ENCODE measurements at places on chromosomes 1 and 21.

GRCh38 chr1:3545363-3546047, 65.8 kb downstream of the MEGF6 start:
- DNase-seq: no peak

DNA sequence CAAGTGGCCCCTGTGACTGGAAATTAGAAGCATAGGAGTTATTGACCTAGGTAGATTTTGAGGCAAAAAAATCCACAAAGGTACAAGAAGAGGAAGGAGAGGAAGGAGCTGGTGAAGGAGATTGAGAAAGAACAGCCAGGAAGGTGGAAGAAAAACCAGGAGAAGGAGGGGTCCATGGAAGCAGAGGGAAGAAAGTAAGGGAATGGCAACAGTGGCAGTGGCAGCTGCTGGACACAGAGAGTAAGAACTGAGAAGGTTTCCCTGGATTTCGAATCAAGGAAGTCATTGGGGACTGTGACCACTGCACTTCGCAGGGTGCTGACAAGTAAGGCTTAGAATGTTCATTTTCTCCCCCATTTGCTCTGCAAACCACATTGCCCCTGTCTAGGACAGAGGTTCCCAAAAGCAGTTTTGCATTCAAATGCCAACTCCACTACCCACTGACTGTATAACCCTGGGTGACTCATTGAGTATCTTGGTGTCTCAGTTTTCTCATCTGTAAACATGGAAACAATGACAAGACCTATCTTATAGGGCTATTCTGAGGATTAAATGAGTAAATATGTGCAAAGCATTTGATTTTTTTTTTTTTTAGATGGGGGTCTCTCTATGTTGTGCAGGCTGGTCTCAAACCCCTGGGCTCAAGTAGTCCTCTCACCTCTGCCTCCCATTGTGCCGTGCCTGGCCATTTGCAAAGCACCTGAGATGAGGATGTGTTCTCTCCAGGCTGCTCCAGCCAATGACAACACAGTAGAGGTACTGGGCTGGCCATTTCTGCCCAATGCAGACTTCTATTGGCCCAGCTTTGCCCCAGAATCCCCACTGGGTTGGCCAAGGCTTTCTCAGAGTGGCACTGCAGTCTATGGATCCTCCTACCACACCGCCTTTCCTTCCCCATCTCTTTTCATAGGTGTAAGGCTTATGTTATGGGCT, 9.3 kb upstream of the CAPN2 start:
- DNase-seq: no peak

GRCh38 chr1:199837321-199837720, 190.2 kb upstream of the NR5A2 start:
- DNase-seq: no peak

GRCh38 chr1:145977486-145978470, 13.3 kb downstream of the POLR3GL start:
- peak; percentile 85 for DNase-seq

- no peak for DNase-seq
Observed at GRCh38 chr1:168794057-168794456, 65.1 kb upstream of the DPT start.

DNA sequence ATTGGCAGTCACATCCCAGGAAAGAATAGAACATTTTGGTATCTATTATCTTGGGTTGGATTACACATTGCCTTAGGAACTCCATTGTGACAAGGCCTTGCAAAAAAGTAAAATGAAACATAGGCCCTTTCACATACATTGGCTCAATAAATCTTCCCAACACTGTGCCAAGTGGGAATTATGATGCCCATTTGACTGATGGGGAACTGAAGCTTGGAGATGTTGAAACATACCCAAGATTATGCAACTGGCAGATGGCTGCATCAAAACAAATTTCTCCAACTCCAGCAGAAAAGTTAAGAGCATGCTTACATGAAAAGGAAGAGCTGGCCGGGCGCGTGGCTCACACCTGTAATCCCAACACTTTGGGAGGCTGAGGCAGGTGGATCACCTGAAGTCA, 26.9 kb downstream of the PLEKHO1 start:
- no peak for DNase-seq

- no peak for DNase-seq
Observed at GRCh38 chr1:146051452-146051851, 29.9 kb upstream of the HJV start.

DNA sequence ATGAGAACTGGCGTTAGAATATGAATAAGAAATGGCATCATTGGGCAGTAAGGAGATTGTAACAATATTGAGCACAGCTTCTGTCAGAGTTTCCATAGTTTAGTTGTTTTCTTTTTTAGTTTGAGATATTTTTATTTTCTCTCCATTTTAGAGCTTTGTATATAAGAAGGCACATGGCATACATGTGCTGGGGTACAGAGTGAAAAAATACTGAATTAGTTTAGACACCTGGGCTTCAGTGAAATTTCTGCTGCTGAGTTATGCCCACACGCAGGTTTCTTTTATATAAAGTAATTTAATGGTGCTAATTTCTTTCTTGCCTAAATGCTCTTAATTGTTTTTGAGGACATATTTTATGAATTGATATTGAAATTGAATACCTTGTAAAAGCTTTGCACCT, 53.6 kb upstream of the RWDD3 start:
- DNase-seq: no peak

- DNase-seq: no peak
Observed at GRCh38 chr1:238832106-238832505, 554.3 kb upstream of the CHRM3 start.

DNA sequence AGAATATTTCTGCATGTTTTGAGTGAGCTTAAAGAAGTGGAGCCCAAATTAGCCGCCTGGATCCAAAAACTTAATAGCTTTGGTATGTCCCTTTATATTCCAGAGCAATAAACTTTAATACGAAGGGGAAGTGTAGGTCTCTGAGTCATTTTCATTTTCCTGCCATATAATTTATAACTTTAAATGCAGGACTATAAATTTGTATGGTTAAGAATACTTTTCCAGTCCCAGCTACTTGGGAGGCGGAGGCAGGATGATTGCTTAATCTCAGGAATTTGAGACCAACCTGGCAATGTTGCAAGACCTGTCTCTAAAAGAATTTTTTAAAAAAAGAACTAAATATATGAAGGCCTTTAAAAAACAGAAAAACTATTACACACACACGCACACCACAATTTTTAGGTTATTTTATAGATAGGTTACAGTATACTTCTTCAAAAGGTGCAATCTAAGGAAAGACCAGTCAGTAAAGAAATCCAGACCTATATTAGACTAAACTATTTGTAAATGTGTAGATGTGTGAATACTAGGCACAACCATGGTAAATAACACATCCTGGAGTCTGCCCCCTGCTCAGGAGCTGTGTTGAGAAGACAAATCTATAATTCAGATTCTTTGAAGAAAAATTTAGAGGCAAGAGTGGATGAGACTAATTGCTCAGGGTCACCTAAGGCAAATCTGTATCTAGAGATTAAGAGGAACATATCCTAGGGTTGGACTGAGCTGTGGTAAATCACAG, 80.3 kb downstream of the TTC3 start:
- DNase-seq: no peak

DNA sequence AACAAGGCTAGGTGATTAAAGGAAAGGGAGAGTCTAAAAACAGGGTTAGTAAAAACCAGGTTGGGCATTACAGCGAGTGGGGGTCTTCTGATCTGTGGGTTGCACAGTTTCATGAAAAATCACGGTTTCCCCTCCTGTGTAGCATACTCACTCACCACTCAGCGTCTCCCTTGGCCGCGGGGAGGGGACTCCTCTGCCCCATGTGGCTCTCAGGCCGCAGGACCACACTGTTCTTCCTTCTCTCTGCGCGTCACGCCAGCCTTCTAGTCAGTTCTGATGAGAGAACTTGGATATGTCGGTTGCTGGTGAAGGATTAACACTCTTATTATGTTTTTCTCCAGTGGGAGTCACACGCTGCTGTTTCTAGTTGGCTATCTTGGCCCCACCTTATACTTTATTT, 254.6 kb upstream of the LRRC7 start:
- no peak for DNase-seq

GRCh38 chr1:159171688-159172501, 480 bp downstream of the CADM3 start:
- DNase-seq: no peak

DNA sequence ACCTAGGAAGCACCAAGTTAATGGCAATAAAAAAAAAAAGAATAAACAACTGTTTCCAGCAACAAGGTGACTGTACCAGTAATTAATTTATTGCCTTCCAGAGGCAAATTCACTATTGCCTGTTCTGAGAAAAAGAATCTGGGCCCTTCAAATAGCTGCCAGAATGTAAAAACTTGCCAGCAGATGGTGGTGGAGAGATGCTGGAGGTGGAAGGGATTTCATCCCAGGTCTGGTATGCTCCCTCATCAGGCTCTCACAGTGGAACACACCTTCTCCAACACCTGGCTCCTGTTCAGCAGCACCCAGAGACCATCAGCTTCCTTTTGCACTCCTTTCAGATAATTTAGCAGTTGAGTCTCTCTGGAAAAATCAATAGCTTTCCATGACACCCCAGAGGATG, 792.9 kb upstream of the ADAMTS5 start:
- DNase-seq: no peak
